ENCODE measurements at places on chromosomes 1 and 21.

DNA sequence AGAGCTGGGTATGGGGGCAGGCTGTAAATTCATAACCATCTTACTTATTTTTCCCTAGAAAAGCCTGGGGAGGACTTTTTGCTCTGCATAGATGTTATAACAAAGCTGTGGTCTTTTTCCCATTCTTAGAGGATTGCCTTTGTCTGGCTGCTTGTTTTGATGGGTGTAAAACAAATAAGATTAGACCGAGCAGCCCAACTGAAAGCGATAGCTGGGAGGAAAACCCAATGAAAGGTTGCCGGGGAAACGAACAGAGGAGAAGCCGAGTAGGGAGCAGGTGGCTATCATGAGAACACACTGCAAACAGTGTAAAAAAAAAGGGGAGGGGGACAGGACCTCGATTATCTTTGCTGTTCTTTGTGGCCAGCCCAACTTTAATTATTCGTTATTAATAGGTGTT is 1.9 kb downstream of the ELAVL4 start:
- DNase-seq, result no peak

DNA sequence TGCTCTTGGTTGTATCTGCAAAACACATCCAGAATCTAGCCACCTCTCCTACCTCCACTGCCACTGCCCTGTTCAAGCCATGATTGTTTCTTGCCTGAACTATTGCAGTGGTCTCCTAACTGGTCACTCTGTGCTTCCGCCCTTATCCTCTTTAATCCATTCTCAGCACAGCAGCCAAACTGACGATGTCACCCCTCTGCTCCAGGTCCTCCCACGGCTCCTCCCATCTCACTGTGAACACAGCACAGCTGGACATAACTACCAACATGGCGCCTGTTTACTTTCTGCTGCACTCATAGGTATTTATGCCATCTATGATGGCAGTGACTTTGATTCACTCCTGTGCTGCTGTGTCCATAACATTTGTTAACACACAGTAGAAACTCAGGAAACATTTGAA is 406.7 kb downstream of the DISC1 start:
- no peak for DNase-seq

DNA sequence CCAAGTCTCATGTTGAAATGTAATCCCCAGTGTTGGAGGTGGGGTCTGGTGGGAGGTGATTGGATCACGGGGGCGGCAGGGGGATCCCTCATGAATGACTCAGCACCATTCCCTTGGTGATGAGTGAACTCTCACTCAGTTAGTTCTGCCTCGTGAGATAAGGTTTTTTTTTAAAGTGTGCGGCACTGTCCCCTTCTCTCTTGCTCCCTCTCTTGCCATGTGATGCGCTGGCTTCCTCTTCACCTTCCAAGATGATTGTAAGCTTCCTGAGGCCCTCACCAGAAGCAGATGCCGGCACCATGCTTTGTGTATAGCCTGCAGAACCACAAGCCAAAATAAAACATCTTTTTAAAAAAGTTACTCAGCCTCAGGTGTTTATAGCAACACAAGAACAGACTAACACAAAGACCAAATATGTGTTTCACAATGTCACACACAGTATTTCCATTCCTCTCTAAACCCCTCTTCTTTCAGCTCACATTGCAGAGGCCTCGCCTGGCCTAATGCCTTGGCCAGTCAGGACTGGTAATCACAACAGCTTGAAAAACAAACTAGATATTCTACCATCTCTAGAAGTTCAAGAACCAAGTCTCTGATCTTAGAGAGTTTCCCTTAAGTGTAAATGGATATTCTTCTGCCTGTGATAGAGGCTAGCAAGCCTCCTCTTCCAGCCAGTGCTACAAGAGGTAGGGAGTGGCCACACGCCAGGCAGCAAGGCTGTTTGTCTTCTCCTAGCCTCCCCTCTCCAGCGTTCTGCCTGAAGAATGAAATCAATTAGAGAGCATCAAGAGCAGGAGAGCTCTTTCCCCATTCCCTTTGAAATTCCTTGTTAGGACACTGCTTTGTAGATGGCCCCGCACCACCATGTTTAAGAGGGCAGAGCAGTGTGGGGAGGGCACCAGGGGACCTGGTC is 19.6 kb upstream of the RAP1A start:
- no peak for DNase-seq

DNA sequence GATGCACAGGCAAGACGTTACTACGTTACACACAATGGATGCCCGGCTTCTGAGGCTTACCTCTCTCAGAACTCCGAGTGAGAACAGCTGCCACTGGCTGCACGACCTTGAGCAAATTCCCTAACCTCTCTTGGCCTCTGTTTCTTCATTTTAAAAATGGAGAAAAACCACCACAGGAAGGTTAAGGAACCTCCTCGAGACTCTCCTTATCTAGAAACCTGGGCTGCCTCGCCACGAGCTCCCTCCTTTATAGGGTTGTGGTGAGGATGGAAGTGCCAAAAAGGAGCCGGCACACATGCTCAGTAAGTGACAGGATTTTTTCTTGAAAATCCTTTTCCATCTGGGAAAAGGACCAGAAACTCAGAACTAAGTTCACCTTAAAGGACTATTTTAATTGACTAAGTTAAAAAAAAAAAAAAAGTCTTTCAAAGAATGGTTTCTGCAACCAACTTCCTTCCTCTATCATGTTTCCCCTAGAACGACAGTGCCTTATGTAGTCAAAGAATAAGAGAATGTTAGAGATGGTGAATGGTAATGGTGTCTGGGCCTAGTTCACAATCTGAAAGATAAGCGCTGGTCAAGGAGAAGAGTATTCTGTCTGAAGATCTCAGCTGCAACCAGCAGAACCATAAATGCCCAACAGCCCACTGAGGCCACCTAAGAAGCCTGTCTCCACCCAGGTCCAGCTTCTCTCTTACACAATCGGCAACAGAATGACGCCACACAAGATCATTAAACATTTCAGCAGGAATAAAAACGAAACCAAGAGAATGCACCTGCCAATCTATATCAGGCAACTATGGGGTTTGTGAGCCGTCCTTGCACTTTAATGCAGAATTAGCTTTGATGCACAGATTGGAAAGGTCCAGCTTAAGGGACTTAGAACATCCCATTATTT is 64.9 kb downstream of the SLC45A1 start:
- no peak for DNase-seq

GRCh38 chr1:25874635-25875153 is 814 bp downstream of the PAQR7 start:
- DNase-seq, result no peak

GRCh38 chr1:95232646-95233318 is 1.2 kb upstream of the RWDD3 start:
- DNase-seq, result no peak

DNA sequence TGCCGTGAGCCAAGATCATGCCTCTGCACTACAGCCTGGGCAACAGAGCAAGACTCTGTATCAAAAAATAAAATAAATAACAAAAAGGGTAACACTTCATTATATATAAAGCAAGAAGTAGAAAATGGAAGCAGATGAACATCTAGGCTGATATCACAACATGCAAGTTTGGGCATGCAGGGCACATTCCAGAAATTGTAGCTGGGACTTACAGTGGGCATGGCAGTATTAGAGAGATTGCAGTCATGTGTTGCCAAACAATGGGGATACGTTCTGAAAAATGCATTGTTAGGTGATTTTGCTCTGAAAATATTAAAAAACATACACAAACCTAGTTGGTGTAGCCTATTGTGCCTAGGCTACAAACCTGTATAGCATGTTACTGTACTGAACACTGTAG is 441.0 kb upstream of the PRMT6 start:
- no peak for DNase-seq

GRCh38 chr21:44454747-44455523 is at the start of gene LRRC3:
Gene LRRC3, plus strand, starts transcription at chr21:44455510. Its CDS starts 1,135 bp downstream, at chr21:44456645.
- peak; percentile 64 for DNase-seq

DNA sequence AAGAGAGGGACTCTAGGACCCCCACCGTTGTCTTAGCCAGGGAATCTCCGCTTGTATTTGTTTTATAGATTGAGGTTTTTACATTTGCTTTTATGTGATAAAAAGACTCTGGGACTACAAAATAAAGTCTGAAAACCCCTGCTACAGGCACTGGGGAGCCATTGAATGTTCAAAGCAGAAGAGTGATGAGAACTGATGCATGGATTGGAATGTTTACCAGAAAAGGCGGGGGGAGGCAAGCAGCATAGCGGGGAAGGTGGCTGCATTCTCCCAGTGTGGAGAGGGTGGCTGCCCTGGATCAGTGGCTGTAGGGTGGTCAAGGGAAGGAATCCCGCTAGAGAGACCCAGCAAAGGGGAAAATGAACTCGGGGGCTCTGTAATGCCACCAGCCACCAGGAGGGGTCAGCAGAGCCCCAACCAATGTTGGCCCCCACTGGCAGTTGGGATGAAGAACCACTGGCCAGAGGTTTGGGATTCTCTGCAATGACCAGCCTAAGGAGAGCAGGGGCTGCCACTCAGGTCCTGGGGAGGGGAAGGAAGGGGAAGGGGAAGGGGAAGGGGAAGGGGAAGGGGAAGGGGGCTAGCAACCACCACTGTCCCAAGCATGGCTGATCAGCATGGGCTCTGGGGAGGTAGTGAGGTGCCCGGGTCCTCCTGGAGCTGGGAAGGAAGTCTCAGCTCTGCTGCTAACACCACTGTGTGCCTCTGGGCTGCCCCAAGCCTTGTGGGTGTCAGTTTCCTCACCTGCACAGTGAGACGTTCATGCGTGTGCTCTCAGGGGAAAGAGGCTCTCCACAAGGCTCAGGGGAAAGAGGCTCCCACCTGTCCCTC is 19.2 kb upstream of the PEF1 start:
- peak; percentile 43 for DNase-seq

- no peak for DNase-seq
Observed at GRCh38 chr1:201536558-201536957, 2.4 kb upstream of the NAV1 start.

GRCh38 chr1:1397839-1398523 is 1.2 kb downstream of the CCNL2 start:
- no peak for DNase-seq

DNA sequence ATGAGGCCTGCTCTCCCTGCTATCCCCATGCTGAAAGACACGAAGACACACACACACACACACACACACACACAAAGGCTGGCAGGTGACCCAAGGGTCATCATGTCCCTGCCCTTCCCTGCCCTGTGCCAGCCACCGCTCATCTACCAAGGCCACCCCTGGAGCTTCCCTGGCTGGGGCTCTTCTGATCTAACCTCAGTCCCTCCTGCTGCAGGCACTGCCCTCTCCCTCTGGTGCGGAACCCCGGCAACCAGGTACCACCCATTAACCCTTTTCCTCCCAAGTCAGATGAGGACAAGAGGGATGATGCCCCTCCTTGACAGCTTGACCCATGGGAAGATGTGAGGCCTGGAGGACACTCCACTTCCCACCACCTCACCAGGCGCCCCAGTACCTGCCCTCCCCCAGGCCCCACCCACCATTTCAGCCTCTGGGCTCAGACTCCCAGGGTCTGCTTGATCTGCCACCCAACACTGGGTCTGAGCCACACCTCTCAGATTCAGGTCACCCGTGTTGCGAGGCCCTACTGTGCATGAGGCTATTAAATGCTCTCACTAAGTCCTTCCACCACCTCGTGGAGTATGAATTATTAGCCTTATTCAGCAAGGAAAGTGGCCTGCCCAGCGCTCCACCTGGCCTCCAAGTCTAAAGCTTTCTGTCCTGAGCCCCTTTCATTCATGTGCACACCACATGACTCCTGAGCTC is 2.5 kb downstream of the SDC3 start:
- no peak for DNase-seq

Measured in stimulated activated CD4-positive, alpha-beta T cell treated with anti-CD3 and anti-CD28 coated beads, Interleukin-1b, Interleukin-23, amount 100 ng/mL, for 1 hour (primary cell).